ENCODE measurements at places on chromosomes 6 and 20.
A peak's percentile ranks its signal among the peaks of the same experiment; 100 is the strongest.

DNA sequence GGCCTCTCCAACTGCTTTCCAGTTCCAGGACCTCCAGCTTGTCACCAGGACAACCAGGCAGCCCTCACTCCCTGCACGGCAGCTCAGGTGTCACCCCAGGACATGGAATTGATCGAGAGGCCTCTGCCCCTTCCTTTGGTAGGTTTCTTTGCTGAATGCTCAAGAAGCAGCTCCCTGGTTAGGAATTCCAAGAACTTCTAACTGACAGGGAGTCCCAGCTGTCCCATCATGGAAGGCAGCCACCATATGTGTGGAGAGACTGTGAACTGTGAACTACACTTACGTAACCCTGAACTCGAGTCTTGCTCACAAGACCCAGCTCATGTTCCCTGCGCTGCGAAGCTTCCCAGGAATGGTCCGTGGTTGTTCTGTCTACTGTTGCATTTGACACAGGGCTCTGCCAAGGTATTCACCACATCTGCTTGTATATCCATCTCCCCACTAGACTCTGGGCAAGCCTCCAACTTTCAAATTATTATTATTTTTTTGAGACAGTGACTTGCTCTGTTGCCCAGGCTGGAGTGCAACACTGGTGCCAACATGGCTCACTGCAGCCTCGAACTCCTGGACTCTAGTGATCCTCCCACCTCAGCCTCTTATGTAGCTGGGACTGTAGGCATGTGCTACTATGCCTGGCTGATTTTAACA lies 35.7 kb downstream of the MGME1 start:
- no peak for DNase-seq

DNA sequence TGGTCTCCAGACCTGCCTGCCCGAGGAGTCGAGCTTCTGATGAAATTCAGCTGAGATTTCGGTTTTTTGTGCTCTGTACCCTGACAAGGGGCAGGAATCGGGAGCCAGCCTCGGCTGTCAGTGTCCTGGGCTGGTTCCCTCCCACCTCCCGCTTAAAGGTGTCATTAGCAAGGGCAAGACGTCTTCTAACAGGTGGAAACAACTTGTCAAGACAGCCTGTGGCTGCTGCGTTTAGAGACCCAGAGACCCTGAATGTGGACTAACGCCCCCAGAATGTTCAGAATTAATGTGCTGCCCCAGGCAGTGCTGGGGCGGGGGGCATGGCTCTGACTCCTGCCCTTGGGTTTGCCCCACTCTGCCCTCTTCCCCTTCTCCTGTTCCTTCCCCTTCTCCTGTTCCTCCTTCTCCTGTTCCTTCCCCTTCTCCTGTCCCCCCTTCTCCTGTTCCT lies 69.7 kb downstream of the PHACTR3 start:
- DNase-seq = no peak

DNA sequence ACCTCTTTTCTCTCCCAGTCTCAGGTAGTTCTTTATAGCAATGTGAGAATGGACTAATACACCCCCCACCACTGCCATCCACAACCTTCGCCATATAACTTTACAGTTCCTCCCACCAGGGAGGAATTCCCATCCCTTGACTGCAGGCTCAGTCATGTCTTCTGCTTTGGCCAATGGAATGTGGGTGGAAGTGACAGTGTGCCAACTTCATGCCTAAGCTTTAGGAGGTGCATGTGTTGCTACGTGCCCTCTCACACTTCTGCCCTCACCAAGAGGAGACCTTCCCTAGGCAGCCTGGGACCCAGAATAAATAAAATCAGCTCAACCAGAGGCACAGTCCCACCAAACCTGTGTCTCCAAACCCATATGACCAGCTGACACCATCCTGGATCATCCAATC lies 33.0 kb upstream of the LRRN4 start:
- DNase-seq = no peak

GRCh38 chr6:119902681-119903080 lies 553.1 kb upstream of the MAN1A1 start:
- no peak for DNase-seq

DNA sequence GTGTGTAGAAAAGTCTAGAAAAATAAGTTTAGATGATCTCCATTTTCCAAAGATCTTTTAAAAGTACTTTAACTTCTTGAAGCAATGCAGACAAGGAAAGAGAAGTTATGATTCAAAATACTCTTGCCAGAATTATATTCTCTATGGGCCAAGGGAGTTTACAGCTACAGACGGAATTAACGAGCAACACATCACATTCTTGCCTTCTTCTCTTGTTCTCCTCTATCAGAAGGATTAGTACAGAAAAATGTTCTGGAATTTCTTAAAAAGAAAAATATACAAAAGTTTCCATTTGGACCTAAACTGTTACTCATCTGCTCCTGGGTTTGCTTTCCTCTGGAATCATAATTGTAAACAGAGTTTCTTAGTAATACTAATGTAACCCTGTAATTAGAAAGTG lies 284.7 kb upstream of the HSF2 start:
- no peak for DNase-seq

- DNase-seq = no peak
Measured at GRCh38 chr6:154280521-154280920, 76.1 kb downstream of the IPCEF1 start.

DNA sequence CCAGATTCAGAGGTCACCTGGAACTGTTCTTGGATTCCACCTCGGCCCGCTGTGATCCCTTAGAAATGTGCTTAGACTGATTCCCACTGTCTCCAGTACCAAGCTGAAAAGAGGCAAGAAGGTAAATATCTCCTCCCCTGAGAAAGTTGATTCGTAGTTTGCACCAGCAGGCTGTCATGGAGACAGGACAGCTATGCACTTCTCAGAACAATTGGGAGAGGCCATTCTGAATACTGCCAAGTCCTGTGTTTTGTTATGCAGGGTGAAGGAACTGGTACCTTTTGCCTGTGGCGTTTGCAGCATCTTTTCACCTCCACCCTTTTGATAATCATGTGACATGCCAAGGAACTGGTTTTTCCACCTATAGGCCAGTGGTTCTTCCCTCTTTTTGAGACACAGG lies 58.2 kb upstream of the RNGTT start:
- no peak for DNase-seq

DNA sequence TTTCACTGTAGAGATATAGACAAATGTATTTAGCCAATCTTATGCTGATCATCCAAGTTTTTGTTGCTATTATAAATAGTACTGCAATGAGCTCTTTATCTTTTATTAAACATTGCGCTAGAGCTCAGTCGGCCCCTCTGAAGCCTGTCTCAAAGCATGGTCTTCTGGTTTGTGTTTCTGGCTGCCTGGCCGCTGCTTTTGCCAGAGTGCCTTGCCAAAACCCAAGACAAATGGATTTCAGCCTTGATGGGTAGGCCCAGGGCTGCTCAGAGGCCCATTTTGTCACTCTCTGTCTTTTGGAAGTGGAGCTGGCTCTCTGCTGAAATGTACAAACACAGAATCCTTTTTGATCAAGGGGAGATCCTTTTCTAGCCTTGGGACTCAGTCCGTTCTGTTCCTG lies 102.9 kb upstream of the KCNG1 start:
- DNase-seq = no peak

DNA sequence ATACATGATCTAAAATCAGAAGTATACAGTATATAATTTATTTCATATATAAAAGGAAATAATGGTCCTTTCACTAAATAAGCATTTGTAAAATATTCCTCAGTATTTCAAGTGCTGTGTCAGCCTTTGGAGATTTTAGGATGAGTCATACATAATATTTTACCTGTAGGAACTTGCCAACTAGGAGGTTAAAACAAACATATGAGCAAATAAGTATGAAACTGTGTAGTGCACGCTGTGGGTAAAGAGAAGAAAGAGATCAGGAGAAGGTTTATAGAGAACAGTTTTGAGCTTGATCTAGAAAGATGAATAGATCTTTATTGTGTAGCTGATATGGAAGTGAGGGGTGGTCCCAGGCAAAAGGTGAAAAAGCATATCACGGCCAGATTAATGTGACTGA lies 169.9 kb upstream of the RNF217 start:
- no peak for DNase-seq

DNA sequence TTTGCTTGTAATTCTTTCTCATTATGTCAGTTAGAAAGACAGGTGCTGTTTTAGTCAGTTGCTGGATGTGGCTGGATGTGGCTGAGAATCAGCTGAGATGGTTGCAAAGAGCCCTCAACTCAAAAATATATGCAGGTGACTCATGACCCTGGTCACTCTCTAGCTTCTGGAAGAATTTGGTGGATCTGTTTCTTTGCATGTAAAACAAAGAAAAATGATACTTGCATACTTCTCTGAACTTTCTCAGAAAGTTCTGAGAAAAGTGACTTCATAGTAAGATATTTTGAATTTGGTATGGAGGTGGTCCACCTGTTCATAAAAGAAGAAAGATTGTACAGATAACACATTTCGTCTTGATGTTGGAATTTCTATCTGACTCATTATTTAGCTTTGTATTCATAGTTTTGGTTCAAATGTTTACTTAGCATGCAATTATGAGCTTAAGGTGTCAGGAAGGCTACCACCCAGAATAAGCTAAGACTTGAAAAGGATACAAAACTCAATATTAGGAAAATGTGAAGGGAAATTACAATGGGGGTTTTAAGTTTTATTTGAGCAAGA lies 163.2 kb upstream of the OLIG3 start:
- DNase-seq = no peak

DNA sequence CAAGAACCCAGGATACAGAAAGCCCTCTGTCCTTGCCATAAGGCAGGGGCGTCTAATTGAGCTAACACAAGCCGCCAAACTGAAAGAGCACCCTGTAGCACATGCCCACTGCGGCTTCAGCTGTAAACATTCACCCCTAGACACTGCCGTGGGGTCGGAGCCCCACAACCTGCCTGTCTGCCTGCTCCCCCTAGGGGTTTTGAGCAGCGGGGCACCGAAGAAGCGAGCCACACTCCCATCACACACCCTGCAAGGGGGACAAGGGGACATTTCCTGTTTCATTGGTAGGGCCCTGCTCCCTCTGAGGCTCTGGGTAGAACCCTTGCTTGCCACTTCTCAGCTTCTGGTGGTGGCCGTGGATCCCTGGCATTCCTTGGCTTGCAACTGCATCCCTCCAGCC lies 45.2 kb upstream of the BCLAF1 start:
- no peak for DNase-seq

- DNase-seq = no peak
Measured at GRCh38 chr6:154848580-154848979, 115.4 kb downstream of the SCAF8 start.

DNA sequence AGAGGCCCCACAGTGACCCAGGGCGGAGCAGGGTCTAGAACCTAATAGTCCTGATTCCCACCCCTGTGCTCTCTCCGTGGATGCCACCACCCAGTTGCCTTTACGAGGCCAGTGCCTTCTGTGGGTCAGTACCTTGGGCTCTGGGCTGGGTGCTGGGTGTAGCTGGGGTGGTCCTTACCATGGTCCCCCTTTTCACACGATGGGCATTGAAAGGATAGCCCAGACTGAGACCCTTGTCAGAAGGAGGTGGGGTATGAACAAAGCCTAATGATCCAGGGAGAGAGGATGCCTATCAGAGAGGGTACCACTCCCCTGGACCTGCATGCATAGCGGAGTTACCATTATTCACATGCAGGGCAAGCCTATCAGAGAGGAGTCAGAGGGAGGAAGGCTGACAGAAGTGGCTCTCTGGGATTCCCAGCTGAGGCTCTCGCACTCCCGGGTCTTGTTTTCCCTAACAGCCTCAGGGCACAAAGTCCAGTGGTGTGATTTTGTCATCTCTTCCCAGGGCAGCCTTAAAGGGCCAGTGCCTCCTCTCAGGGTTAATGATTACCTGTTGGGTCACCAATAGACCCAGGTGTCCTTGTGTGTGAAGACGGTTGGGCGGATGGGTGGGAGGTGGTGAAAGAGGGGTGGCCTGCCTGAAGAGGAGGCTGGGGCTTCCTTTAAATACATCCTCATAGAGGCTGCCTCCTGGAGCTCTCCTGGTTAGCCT lies 36.2 kb downstream of the VEGFA start:
- DNase-seq = peak; percentile 32

DNA sequence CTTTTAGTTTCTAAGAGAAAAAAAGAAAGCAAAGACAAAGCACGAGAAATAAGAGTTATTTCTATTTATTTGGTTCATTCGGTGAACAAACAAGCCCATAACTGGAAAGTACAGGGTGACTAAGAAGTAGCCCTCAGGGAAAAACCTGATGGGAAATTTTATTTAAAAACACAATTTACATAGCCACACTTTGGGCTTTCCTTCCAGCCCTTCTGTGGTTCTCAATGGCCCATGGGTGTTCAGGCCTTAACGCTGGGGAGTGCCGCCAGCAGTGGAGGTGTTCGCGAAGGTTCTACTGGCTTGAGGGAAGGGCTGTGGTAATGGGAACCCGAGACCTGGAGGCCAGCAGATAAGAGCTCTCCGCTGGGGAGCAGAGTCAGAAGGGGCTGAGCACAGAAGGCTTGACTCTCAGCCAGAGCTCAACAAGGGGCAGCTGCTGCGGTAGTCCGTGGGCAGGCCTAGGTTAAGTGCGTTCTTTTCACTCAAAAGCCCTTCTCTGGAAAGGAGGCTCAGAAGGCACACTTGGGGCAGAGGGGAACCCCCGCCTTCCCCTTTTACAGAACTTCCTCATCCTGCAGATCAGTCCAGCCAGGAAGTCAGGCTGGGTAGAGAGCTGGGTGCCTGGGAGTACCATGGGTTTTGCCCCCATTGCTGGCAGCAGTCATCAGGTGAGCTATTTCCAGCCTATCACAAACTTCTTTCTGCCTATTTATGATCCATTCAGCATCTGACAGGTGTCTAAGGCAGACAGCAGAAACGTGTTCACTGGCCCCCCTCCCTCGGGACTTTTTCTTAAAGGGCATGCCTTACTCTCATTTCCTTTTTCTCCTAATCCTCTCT lies 8.8 kb upstream of the CD83 start:
- DNase-seq = no peak

- DNase-seq = no peak
Measured at GRCh38 chr6:108764580-108764950, 83.7 kb upstream of the ARMC2 start.

- no peak for DNase-seq
Measured at GRCh38 chr20:64165866-64166600, 1.8 kb downstream of the MYT1 start.

GRCh38 chr6:146874278-146875018 lies 275.7 kb downstream of the ADGB start:
- DNase-seq = no peak

DNA sequence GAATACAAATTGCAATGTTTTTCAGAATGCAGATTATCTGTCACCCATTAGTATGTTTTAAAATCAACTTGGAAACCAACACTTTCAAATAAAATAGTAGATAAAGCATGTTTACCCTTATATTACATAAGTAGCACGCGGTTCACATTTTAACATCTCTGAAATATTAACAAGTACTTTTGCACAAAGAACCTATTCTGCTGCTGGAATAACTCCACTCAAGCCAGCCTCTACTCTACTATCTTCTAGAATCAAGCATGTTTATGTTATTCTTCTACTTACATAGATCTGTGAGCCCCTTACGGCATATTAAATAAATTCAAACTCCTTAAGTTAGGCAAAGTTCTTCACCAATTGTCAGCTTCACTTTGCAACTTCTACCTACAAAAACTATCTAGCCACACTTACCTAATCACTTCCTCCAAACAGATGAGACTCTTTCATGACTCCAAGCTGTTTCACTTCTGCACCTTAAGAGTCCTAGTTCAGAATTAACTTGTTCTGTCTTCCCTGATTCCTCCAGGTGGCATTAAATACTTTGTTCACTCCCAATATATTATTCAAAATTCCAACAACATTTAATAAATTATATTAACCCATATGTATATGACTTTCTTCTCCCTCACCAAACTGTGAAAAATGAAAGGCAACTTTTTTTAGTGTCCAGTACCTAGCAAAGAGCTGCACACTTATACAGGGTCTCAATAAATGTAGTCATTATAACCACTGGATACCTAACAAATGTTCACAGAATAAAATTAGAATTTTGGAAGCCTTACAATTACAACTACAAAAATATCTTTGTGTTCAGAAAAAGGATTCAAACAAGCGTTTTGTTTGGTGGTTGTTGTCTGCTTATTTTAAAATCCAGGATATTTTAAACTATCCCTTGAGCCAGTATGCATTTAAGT lies 12.1 kb downstream of the CEP85L start:
- no peak for DNase-seq

Measured in fibroblast of skin of back (primary cell).